ENCODE measurements at places on chromosomes 11 and 22. TPM values are rescaled to one million over a fixed set of nuclear protein-coding genes. Genes with fewer than 3 reads are reported as not detected.

NOX4 gene
- total RNA-seq, result not detected

- DNase-seq, result no peak
Observed at GRCh38 chr11:2528301-2529050, 83.7 kb downstream of the KCNQ1 start.

DNA sequence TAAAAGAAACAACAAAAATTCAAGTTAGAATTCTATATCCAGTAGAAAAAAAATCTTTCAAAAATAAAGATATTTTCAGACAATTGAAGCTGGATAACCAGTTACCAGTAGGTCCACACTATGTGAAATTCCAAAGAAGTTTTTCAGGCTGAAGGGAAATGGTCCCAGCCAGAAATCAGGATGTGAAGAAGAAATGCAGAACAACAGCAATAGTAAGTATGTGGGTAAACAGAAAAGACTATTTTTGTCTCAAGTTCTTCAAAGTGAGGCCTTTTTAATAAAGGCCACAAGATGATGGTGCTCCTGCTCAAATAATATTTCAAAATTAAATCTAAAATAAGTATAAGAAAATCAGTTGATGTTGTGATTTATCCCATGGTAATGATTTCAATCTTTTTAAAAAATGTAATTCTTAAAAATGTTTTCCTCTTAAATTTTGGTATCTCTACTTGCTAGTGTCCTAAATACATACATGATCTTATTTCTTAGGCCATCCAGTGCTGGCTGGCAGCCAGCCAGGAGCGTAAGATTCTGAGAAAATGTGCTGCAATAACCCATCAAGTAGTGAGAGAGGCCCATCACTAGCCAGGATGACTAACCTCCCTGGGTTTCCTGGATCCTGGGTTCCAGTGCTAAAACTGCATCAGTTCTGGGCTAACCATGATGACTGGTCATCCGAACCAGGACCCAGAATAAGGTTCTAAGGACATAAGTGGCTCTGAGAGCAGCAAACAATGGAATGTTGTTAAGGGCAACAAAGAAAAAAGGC, 15.6 kb upstream of the UCP3 start:
- DNase-seq, result no peak

GRCh38 chr11:109075976-109076375, 346.0 kb upstream of the C11orf87 start:
- no peak for DNase-seq
